Stimulated activated CD8-positive, alpha-beta memory T cell treated with anti-CD3 and anti-CD28 coated beads, Interleukin-7, amount 100 ng/mL, for 1 hour (primary cell): ENCODE measurements at places on chromosomes 7 and 10.

- DNase-seq: no peak
Observed at GRCh38 chr10:80700252-80700651, 162.6 kb downstream of the SH2D4B start.

DNA sequence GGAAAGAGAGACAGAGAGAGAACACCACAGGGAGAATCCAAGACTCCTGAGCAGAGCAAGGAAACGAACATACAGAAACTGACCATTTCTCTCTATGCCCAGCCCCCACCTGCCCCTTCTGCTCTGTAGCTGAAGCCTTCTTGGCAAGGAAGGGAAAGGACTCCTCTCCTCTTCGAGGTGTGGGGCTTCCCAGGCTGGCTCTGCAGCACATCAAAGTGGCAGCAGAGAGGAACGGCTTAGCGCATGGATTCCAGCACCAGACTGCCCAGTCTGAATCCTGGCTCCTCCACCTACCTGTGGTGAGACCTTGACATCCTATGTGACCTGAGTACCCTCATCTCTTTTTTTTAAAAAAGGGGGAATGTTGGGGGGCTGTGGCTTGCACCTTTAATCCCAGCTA is 69.4 kb downstream of the SH3PXD2A start:
- no peak for DNase-seq

DNA sequence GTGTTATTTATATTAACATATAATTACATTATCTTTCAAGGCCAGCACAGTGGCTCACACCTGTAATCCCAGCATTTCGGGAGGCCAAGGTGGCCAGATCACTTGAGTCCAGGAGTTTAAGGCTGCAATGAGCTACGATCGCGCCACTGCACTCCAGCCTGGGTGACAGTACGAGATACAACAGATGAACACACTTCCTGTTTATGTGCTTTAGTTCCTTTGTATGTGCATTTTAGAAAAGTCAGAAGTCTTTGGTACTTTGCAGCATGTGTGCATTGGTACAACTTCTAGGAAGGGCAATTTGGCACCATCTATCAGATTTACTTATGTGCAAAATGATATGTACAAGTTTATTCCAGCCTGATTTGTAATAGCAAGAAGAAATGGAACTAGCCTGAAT is 13.3 kb downstream of the SLC35G1 start:
- DNase-seq: no peak

DNA sequence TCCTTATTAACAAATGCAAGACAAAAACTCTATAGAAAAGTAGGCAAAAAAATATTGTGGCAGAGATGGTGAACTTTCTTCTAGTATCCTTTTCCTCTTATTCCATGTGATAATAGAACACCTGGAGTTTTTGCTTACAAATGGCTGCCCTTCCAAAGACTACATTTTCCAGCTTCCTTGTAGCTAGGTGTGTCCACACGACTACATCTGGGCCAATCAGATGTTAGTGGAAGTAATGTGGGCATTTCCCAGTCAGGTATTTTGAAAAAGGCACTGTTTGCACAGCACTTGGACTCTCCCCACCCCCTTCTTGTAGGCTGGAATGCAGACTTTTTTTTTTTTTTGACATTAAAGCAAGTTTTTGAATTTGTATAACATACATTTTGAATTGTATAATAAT is 105.5 kb upstream of the TBX20 start:
- no peak for DNase-seq

GRCh38 chr7:134182078-134182477 is 54.9 kb downstream of the LRGUK start:
- DNase-seq: no peak
